ENCODE measurements at places on chromosomes 7 and 10. TPM values are rescaled to one million over a fixed set of nuclear protein-coding genes. Genes with fewer than 3 reads are reported as not detected.

Gene ANXA8L1
- not detected for total RNA-seq

Gene ANLN
- total RNA-seq = 9.0 TPM

Gene CPEB3
- 1.6 TPM for total RNA-seq

Gene ZCWPW1
- 1.2 TPM for total RNA-seq

Gene ZNF727
- total RNA-seq = 0.26 TPM

Gene PILRA
- 0.22 TPM for total RNA-seq

Gene TMEM229A
- total RNA-seq = not detected

Gene FEZF1
- total RNA-seq = not detected

Gene CTAGE4
- not detected for total RNA-seq

Gene NPTX2
- 18.9 TPM for total RNA-seq

Gene SHH
- under 0.01 TPM for total RNA-seq

Gene DNAH11
- total RNA-seq = not detected

Data from dermis lymphatic vessel endothelial cell (primary cell).